Lung (tissue), 17 donors: ENCODE measurements at places on chromosomes 12 and 14.

DNA sequence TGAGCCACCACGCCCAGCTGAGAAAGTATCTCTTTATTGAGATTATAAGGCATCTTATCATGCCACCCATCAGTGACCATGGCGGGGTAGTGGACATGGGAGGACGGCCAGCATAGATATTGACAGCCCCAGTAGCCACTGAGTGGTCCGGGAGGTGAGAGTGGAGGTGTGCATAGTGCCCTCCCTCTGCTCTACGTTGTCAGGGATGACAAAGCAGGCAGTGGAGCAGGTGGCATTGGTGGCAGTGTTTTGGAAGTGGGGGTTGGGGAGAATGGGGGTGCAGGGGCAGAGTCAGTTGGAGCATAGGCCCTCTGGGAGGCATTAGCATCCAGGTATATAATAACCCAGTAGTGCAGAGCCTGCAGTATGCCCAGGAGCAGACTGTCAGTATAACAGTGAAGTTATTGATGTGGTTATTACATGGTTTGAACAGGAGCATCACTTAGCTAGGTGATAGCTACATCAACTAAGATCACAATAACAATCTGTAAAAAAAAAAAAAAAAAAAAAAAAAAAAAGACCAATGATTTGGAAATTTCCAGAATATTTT lies 41.1 kb downstream of the GNG2 start:
- DNase-seq, result no peak

GRCh38 chr12:129700036-129700435 lies 203.8 kb downstream of the TMEM132D start:
- DNase-seq, result no peak

- DNase-seq, result no peak
These were observed 28.2 kb upstream of the PTGR2 start for GRCh38 chr14:73823339-73823885.

DNA sequence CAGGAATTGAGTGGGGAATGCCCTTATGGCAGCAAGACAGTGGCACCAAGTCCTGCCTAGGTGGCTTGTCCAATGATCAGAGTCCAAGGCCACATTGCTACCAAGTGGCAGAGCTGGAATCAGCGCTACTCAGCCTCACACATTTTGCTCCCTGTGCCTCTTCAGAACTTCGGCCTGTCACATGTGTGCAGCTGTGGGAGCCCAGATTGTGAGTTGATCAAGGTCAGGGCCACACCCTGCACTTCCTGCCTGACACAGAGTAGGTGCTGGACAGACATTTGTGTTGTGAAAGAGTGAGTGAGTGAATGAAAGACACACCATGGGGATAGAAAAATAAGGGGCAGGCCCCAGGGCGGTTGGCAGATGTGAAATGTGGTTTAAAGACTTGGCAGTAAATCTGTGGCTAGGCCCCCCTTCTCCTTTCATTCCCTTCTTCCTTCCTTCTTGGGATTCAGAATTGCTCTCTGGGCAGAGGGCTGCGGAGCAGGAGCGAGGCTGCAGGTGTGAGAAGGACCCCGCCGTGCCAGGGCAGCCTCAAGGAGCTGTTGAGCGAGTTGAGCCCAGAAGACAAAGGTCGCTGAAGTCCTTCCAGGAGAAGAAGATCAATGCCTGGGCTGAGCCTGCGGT lies 83.5 kb downstream of the SLC25A47 start:
- no peak for DNase-seq

DNA sequence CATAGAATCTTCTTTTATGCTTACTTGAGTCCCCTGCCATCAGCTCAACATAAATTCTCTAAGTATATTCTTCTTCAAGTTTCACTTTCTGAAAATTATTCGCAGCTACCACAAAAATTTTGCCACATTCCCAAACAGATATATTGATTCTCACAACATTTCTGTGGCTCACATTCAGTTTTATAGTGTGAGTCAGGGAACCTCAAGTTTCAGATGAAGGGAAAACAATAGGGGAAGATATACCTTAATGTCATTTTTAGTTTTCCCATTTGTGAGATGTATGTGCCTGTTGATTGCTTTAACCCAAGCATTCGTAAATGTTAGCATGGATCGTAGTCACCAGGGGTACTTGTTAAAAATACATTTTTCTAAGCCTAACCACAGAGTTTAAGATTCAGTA lies 465.8 kb downstream of the CCER1 start:
- no peak for DNase-seq

GRCh38 chr12:88756153-88756552 lies 175.9 kb upstream of the KITLG start:
- DNase-seq, result no peak

DNA sequence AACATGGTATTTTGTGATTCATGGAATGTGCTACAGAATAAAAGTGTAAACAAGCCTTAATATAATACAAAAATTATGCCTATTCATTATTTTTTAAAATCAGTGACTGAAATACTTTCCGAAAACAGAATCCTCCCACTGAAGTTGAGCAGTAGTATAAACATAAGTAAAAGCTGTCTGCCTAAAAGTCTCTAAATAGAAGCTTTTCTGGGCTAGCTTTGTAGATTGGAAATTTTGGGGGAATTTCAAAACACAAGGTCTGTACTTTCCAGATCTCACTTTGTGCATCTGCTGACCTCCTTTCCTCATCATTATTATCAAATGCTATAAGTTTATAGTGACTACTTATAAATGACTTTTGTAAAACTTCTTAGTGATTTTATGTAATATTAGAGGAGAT lies 80.4 kb upstream of the TRHDE start:
- no peak for DNase-seq

- DNase-seq, result no peak
These were observed 204.0 kb upstream of the ALG10 start for GRCh38 chr12:33818313-33818712.

DNA sequence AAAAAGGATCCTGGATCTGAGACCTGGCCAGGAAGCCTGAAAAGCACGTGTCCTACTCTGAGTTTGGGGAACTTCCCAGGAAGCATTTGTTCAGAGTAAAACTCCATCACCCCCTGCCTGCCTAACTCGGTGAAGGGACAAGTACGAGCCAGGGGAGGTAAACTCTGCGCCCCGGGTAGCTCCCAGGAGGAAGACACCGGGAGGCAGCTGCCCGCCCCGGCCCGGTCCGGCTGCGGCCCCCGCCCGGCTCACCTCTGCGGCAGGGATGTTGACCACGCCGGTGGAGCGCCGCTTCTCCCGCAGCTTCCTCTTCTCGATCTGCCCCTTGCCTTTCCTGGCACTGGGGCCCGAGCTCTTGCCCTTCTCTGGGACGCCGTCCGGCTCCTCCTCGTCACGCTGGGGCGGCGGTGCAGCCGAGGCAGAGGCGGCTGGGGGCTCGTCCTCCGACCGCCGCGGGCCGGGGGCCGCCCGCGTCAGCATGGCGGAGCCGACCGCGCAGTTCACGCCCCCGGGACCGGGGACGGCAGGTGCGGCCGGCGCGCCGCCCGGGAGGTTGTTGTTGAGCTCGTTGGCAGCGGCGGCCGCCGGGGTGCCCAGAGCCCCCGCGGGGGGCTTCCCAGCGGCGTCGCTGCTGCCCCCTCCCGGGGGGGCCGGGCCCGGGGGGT lies 1.2 kb downstream of the PAWR start:
- peak; percentile 61 for DNase-seq

- peak; percentile 86 for DNase-seq
These were observed 114.8 kb downstream of the MON2 start for GRCh38 chr12:62581288-62582064.

GRCh38 chr12:47885566-47885965 lies 19.2 kb downstream of the VDR start:
- DNase-seq, result no peak

- DNase-seq, result no peak
These were observed 98.6 kb downstream of the SLC5A8 start for GRCh38 chr12:101111441-101111840.

GRCh38 chr14:68573126-68573525 lies 219.7 kb downstream of the ZFP36L1 start:
- DNase-seq, result no peak

GRCh38 chr14:49766839-49767238 lies 1.1 kb upstream of the KLHDC2 start:
- DNase-seq, result peak; percentile 26

GRCh38 chr14:77455966-77456640 lies 1.3 kb downstream of the VIPAS39 start:
- no peak for DNase-seq

DNA sequence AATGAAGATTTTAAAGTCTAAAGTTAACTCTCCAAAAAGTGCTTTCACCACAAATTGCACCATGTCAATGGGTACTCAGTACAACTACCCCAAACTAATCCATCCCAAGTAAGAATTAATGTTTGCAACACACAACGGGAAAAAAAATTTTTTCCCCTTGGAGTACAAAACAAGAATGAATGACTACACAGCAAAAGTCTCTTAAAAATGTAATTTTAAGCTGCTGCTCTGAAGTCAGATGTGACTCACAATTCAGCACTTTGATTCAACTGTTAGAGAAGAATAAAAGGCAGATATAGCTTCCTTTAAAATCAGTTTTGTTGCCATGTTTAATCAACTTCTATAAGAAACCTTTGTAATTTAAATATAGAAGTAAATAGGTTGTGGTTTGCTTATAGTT lies 42.5 kb upstream of the VPS33A start:
- DNase-seq, result no peak
